ENCODE measurements at places on chromosomes 6 and 20. TPM values are rescaled to one million over a fixed set of nuclear protein-coding genes. Genes with fewer than 3 reads are reported as not detected.

DNA sequence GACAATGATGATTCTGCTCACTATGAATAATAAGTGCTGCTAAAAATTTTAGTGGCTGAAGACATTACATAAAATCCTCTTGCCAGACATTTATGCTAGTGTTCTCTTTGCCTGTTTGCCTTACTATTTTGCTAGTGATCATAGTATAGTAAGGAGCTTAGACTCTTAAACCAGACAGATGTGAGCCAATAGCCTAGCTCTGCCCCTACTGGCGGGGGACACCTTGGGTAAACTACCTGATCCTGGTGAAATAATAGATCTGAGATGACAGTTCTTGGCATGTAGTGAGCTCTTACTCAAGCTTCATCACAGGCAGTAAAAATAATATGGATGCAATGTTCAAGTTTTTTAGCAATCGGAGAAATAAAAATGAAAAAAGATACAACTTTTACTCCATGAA, 18.8 kb downstream of the ENPP3 start:
- DNase-seq: no peak

DNA sequence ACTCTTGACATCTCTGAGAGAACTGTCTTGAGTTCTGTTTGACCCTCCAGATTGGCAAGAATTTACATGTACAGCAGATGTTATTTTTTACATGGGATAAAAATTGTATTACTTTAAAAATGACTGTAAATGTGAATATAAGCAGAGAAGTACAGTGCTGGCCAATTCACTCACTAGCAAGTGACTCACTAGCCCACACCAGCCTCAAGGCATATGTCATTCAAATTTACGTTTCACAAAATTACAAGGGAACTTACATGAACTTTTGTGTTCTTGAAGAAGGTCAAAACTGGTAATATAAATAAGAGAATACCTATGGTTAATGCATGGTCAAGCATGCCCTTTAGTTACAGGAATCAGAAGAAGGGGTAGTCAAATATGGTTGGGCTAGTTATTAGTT, 54.0 kb upstream of the HMGCLL1 start:
- DNase-seq: no peak

DNA sequence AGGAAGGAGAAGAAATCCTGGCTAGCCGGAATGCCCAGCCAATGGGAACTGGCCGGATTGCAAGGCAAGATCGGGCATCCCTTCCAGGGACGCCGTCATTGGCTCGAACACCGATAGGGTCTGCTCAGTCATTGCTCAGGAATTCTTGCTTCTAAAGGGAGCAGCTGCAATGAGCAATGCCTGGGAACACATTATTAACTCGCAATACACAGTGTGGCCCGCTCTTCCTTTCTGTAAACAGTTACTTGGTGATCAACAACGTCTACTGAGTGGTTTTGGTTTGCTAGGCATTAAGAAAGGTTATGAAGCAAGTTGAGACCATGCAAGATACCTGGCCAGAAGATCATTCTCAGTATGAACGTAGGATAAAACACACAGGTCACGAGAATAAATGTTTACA, 165.4 kb upstream of the CITED2 start:
- peak; percentile 82 for DNase-seq

DNA sequence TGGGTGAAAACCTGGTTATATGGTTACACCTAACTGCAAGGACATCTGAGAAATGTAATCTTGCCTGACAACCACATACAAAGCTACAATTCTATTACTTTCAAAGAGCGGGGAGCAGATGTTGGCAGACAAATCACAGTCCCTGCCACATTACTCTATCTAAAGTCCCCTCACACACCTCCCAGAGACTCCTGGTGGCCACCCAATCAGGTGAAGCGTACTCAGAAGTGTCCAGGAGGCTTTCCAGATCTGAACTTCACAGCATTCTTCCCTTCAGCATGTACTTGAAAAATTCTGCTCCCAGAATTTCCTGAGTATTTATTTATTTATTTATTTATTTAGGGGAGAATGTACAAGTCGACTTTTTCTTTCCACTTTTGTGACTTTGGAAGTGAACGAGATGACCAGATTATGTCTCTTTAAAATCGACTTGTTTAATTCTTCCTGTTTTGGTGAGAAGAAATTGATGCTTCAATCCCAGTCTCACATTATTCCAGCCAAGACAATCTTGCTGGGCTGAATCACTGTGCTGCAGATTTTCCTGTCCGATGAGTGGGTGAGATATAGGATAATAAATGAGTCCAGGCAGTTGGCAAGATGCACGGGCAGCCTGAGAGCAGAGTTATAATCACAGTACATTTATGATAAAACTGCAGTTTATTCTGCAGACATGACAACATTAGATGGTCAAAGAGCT, 46.9 kb upstream of the POPDC3 start:
- DNase-seq: no peak

- no peak for DNase-seq
Observed at GRCh38 chr6:70134542-70134941, 168.3 kb downstream of the COL9A1 start.

DNA sequence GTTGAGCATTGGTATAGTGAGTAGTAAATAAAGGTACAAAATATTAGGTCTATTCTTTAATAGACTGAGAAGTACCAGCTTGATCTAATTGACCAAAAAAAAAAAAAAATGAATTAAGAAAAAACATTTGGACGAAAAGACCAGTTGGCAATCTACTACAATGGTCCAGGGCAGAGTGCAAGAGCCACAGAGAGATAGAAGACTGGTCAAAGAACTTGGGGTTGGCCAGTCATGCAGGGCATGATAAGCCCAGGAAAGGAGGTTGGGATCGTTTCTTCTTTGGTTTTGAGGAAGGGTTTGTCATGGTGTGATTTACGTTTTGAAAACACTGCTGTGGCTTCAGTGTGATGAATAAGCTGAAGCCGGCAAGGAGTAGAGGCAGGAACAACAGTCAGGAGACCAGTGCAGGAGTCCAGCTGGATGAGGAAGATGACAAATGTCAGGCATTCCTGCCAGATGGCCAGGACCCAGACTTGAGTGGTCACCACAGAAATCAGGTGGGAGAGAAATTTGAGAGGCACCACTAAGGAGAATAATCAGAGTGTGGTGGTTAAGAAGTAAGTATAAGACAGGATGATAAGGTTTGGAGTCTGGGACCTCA, 14.0 kb downstream of the SMLR1 start:
- no peak for DNase-seq

DNA sequence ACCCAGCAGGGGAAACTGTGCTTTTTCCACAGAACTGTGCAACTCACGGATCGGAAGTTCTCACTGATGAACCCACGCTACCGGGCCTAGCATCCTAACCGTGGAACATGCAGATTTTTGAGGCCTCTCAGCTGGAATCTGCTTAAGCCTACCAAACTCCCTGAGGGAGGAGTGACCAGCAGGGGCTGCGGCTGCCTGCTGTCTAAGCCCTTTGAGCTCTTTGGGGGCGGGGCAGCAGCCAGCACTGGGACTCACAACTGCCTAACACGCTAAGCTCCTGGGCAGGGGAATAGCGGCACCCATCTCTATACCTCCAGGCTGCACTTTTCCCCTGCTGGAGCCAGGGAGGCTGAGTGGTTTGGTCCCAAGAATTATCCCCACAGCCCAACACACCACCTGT, 20.4 kb upstream of the METTL24 start:
- DNase-seq: no peak

DNA sequence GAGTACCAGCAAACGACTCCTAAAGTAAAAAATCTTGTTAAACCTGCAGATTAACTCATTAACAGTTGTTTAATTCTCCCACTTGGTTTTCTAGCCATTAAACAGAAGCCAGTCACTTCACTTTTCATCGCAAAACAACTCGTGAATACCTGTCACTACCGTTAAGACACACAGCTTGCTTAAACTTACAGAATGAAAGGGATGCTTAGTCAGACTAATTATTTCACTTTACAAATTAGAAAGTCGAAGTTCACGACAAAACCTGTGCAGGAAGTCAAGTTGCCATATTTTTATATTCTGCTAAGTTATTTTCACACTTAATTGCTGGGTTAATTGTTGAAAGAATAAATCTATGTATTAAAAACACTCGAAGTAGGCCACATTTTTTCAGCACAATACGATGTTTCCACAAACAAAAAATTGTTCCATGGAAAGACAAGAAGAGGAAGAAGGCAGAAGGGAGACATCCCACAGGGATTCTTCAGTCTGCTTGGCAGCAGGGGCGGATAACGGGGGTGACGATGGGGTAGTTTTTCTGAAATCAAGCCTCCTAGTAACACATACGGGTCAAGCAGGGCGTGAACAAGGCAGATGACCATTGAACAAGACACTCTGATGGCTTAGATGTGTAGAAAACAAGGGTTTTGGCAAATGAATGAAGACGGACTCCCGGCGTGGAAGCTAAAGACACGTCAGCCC, 933 bp downstream of the SSR1 start:
- no peak for DNase-seq

- no peak for DNase-seq
Observed at GRCh38 chr6:74731204-74731603, 474.6 kb downstream of the COL12A1 start.

GRCh38 chr6:158639056-158639455, 5.5 kb downstream of the DYNLT1 start:
- no peak for DNase-seq

DNA sequence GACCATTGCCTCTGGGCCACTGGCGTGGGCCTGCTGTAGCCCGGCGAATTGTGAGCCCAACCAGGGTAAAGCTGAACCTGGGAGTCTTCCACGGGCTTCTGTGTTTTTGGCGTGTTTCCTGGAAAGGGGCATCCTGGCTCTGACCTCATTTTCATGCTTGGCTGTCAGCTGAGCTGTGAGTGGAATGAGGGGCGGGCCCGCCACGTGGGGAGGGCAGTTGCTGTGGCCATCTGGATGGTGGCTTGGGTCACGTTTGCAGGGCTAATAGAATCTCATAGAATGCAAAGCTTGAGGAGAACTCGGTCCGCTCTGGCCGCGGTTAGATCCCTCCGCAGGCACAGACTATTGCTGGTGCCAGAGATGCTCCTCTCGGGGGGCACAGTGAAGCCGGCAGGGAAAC, 263.0 kb downstream of the SMOC2 start:
- DNase-seq: peak; percentile 34

DNA sequence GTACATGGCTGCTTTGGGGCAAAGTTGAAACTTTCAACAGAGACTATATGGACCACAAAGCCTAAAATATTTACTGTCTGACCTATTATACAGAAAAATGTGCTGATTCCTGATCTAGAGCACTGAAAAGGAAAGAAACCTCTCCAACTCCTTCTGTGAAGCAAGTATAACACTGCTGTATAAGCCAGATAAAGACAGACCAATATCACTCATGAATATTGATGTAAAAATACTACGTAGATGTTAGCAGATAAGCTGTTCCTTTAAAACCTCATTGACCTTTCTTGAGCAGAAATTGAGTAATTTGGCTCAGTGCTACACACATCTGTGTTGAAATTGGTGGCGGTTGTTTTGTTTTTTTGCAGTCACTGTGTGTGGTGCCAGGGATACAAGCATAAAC, 69.9 kb upstream of the HDAC2 start:
- DNase-seq: no peak

DNA sequence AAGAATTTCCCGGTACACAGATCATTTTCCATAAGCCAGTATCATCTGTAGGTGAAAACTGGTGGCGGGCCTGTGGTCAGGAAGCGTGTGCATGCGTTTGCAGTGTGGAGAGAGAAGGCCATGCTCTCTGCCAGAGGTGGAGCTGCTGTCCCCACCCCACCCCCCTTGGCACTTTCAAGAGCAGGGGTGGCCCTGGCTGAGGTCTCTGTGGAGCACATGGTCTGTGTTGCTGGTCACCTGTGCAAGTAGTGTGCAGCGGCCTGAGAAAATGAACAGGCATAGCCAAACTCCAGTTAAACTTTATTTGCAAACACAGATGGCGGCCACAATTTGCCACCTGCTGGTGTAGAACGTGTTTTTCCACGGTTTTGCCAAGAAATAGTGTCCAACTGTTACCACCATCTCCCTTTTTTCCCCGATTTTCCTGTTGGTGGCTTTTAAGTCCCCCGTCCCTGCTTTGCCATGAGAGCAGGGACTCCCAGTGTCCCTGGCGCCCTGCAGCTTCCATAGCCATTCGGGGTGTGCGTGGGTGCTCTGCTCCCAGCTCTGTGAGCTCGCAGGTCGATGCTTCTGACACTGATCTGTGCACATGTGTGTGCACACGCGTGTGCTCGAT, 2.5 kb downstream of the ADRM1 start:
- DNase-seq: no peak

DNA sequence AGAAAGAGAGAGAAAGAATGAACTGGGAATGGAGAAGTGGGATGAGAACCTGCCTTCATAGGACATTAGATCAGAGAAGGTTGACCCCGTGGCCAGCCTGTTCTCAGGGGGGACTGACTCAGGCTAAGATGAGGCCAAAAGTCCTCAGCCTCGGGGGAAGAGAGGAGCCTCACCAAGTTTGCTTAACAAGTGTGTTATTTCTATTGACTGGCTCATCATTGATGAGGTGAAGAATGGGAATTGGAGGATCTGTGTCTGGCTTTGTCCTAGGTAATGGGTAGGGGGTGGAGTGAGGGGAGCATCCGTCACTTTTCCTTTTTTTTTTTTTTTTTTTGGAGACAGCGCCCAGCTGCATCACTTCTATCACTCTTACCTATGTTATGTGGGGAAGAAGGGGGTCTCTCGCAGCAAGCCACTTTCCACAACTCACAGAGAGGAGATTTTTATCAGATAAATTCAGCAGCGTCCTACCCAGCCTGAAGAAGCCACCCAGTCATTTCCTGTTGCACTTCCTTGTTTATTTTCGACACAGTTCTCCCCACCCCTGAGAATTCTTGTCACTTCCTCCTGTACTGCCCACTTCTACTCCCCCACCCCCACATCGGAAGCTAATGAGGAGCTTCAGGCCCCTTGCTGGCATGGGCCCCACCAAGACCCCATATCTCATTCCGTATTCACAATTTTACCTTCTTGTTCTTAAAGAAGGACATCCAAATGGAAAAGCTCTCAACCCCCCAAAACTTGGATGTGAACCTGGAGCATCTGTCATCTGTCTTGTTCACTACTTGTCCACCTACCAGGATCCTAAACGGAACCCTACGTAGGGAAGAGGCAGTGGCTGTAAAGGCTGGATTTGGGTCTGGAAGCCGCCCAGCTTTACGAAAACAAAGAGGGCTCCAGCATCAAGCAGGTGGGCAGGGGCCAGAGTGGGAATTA, 2.8 kb upstream of the RNASET2 start:
- DNase-seq: no peak

- DNase-seq: no peak
Observed at GRCh38 chr20:46388937-46389336, 17.5 kb downstream of the ELMO2 start.

GRCh38 chr6:121657972-121658371, 222.5 kb downstream of the GJA1 start:
- no peak for DNase-seq

OPRM1 gene
- not detected for total RNA-seq
